ENCODE measurements at places on chromosomes 11 and 22.

GRCh38 chr11:114928260-114928870 lies 250.0 kb downstream of the NXPE2 start:
- ATAC-seq: no peak

DNA sequence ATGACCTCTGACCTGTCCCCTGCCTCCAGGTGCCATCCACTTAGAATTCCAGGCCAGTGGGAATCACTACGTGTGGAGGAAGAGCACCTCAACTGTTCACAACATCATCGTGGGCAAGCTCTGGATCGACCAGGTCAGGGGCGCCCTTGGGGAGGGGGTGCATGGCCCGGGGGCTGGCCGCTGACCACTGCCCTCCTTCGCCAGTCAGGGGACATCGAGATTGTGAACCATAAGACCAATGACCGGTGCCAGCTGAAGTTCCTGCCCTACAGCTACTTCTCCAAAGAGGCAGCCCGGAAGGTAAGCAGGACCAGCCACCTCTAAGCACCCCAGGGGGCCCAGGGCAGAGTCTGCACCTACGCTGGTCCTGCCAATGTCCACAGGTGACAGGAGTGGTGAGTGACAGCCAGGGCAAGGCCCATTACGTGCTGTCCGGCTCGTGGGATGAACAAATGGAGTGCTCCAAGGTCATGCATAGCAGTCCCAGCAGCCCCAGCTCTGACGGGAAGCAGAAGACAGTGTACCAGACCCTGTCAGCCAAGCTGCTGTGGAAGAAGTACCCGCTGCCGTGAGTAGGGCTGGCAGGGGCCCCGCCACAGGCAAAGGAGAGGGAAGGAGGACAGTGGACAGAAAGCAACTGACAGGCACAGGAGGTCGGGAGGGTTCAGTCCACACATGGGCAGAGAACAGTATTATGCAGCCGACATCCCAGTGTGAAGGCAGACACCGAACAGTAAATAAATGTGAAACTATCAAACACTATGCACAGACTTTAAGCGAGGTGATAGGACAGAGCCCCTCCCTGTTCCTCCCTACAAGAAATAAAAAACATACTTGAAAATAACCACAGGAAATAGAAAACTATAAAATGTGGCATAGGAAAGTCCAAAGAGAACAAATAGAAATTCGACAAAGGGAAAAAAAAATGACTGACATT lies 74.9 kb downstream of the MORC2 start:
- ATAC-seq: no peak

GRCh38 chr11:127600674-127601073 lies 600.1 kb upstream of the KIRREL3 start:
- ATAC-seq: no peak

- no peak for ATAC-seq
Observed at GRCh38 chr11:109300211-109300610, 121.8 kb upstream of the C11orf87 start.

DNA sequence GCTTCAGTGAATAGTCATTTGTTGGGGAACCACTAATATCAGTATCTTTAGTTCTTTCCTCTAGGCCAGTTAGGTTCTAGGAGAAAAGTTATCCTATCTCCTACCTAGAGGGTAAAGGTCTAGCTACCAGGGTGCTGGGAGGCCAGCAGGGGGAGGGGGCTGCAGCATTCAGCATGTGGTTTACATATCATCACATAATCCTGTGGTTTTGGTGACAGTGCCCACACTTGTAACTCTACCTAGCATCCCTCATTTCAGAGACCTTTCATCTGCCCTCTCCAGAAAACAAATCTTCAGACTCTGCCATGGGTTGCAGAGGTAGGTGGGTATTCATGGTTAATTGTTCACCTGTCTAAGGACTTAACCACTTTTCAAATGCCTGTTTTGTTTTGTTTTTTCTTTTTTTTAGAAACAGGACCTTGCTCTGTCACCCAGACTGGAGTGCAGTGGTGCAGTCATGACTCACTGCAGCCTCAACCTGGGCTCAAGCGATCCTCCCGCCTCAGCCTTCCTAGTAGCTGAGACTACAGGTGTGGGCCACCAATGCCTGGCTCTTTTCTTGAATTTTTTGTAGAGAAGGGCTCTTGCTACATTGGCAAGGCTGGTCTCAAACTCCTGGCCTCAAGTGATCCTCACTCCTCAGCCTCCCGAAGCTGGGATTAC lies 146.8 kb downstream of the ENTHD1 start:
- no peak for ATAC-seq

DNA sequence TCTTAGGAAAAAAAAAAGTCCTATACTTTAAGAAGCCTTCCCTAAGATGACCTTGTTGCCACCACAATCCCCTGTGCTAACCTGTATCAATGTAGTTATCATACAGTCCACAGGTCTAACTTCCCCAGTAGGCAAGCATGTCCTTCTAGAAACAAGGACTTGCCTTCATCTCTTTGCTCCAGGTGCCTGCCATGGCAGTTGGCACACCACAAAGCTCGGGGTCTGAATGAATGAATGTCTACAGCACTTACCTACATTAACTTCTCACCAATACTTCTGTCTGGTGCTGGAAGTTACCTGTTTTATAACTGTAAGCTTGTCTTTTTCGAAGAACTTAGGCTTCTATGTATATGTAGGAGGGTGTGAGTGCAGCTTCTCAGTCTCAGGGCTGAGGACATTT lies 23.4 kb downstream of the CLPB start:
- ATAC-seq: no peak

GRCh38 chr11:64268025-64268892 lies 16.2 kb downstream of the BAD start:
- no peak for ATAC-seq

- ATAC-seq: no peak
Observed at GRCh38 chr11:27187848-27188621, 147.4 kb downstream of the BBOX1 start.

DNA sequence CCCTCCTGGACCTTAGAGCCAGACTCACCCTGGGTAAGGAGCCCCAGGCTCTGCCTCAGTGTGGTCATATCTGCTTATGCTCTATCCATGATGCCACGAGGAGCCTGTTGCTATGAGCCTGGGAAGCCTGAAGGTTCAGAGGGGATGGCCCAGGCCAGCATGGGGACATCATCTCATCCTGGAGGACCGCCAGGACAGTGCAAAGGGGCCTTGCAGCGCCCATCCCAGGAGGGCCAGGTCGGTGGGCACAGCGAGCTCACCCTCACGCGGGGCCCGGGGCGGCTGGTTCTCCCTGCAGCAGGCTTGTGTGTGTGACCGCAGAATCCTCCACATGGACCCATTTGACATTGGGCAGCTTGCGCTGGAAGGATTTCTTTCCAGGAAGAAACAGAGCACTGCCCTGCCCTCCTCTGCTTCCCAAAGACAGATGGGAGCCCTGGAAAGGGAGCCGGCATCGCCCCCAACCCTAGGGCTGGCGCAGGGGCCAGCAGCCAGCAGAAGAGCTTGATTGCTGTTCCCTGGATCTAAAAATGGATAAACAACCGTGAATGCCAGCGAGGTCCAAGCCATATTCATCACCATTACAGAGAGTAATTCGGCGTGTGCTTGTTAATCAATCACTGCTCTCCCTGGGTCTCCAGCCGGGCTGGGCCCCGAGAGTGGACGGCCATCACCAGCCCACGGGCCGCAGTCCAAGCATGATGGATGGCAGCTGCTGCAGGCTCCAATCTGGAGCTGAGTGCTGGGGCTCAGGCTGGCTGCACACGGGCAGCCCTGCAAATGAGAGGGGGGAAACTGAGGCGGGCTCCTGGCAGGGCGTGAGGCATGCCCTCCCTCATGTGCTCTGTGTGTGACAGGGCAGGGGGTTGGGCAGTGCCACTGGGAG lies 739.7 kb downstream of the BRD1 start:
- no peak for ATAC-seq

DNA sequence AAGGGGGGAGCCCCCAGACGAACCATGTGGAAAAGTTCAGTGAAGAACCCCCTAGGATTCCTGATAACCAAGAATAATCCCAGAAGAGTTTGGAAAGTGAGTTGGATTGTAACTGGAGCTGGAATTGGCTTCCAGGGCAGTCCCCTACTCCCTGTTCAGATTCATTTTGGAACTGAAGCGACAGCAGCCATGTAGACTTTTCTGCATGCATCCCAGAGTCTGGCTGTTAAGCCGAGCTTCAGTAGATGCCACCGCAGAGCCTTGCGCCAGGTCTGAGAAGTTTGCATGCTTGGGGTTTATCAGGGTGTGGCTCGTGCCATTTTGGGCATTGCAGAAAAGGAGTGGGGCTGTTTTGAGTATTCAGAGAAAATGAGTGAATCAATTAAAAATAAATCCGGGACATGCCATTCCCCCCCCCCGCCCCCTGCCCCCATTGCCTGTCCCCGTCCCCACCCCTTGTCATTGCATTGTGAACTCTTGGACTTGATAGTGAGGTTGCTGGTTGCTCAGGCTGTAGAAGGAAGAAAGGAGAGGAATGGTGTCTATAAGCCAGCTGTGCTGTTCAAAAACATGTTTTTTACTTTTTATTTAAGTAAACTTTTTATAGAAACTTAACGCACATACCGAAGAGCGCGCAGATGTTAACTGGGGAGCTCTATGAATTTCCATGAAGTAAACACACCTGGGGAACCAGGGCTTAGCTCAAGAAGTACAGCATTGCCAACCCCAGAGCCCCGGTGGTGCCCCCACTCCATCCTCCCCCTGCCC lies 71.2 kb downstream of the LDLRAD3 start:
- no peak for ATAC-seq

DNA sequence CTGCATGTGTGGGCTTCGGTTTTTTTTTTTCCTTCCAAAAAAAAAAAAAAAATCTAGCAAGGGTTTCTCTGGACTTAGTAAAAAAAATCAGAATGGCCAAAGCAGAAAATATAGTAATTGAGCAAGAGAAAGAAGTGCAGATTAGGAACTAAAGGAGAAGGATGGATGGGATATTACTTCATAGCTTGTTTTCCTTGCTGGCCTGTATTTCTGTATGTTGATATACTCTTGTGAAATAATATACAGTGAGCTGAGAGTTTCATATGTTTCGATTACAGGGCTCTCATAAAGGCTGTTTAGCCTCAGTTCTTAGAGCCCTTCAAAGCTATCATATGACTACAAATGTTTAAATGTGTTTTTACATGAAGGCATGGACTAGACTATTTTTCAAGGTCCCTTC lies 34.3 kb upstream of the NFRKB start:
- ATAC-seq: no peak

DNA sequence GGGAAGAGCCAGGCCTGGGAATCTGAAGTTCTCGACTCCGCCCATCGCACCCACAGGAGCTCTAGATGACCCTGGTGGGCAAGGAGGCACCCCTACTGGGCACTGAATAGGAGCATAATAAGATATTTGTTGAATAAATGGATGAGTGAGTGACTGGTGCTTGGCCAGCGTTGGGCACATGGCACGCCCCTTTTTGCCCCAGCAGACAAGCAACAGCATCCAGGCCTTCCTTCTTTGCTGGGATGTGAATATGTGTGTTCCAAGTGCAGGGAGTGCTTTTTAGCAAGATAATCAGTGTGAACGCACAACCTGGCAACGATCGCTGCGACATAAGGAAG lies 443 bp upstream of the CELF1 start:
- ATAC-seq: peak; percentile 35

GRCh38 chr11:12860827-12861226 lies 148.3 kb upstream of the RASSF10 start:
- ATAC-seq: no peak

- ATAC-seq: no peak
Observed at GRCh38 chr11:120017582-120018150, 120.2 kb downstream of the TRIM29 start.

DNA sequence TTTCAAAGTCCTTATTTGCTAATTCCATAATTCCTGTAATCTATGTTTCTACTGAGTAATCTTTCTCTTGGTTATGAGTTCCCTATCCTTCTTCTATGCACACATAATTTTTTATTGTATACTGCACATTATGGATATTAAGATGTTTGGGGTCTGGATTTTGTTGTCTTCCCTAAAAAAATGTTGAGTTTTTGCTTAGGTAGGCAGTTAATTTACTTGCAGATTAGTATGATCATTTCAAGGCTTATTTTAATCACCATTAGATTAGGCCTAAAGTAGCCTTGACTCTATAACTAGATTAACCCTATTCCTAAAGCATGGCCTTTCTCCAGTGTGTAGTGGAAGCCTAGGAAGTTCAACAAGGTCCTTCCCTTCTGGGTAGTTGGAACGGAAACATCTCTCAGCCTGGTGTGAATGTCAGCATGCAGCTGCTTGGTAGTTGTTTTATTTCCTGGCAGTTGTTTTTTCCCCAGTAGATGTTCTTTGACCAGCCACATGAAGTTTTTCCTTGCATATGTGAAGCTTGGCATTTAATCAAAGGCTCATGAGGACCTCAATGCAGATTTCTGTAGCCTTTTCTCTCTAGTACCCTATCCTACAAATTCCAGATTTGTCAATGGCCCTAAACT lies 419.3 kb upstream of the NARS2 start:
- no peak for ATAC-seq

DNA sequence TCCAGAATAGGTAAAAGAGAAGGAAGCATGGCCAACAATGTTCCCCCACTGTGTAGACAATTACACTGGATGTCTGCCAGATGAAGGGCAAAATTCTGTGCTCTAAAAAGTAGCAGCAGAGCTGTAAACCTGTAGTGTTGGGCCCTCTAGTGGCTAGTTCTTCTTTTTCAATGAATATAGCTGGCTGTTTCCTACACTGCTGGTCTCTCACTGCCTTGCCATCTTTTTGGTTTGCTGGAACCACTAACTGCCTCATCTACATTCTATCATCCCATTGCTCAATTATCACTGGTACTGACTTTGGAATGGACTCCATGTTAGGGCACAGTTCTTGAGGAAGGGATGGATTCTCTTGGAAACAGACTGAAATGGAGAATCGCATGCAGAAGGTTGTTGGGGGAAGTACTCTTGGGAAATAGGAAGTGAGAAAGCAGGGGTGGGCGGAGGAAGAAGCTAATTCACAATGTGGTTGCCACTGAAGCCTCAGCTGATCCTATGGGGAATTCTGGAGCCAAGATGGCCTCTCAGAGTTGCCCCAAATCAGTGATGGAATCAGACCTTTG lies 17.9 kb downstream of the KCNE3 start:
- peak; percentile 72 for ATAC-seq

GRCh38 chr11:2885017-2885677 lies 428 bp downstream of the CDKN1C start:
- peak; percentile 36 for ATAC-seq

GRCh38 chr11:46009647-46010046 lies 87.2 kb downstream of the LARGE2 start:
- no peak for ATAC-seq

GRCh38 chr22:33921525-33922348 lies 1.5 kb upstream of the LARGE1 start:
- peak; percentile 9 for ATAC-seq

GRCh38 chr11:20489948-20490347 lies 102.4 kb downstream of the PRMT3 start:
- no peak for ATAC-seq

DNA sequence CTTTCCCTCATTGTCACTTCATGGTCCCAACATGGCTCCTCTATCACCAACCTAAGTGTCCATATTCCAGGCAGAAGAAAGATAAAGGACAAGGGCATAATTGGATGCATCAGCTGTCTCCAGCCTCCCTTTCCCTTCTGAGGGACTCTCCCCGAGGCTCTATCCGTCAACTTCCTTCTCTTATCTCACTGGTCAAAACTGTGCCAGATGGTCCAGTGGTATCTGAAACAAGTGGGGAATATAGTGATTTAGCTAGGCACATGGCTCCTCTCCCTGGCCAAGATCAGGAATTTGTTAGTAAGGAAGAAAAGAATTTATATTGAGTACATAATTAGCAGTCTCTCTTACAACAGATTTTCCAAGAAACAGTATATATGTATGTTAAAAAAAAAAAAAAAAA lies 12.6 kb upstream of the SPON1 start:
- no peak for ATAC-seq

GRCh38 chr22:50117168-50117762 lies 27.5 kb downstream of the MOV10L1 start:
- no peak for ATAC-seq

- ATAC-seq: no peak
Observed at GRCh38 chr11:70243912-70244652, 26.4 kb upstream of the PPFIA1 start.

- no peak for ATAC-seq
Observed at GRCh38 chr11:96037405-96037949, 113.6 kb upstream of the MTMR2 start.
